ENCODE measurements at places on chromosomes 11 and 22.

- DNase-seq: no peak
Observed at GRCh38 chr11:79396674-79397073, 44.2 kb downstream of the TENM4 start.

DNA sequence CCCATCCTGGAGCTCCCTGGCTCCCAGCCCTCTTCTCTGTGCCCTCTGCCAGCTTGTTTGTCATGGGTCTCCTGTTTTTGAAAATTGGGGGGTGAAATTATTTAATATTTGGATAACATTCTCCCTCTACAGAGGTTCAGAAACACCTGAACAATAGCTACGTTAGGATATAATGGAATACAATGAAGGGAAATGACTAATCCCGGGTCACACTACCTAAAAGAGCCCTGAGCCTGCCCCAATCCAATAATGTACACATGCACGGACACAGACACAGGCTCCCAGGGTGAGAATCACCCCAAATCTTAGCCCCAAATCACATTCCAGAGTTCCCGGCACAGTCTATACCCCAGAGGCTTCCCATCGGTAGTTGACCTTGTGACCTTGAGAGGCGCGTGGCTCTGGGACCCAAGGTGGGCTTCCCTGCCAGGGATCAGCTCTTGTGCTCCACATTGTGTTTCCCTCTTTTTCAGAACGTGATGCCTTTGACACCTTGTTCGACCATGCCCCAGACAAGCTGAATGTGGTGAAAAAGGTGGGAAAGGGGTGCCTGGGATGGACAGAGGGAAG, 135.5 kb downstream of the PARVA start:
- DNase-seq: no peak

- no peak for DNase-seq
Observed at GRCh38 chr22:35547987-35548721, 7.5 kb downstream of the RASD2 start.

DNA sequence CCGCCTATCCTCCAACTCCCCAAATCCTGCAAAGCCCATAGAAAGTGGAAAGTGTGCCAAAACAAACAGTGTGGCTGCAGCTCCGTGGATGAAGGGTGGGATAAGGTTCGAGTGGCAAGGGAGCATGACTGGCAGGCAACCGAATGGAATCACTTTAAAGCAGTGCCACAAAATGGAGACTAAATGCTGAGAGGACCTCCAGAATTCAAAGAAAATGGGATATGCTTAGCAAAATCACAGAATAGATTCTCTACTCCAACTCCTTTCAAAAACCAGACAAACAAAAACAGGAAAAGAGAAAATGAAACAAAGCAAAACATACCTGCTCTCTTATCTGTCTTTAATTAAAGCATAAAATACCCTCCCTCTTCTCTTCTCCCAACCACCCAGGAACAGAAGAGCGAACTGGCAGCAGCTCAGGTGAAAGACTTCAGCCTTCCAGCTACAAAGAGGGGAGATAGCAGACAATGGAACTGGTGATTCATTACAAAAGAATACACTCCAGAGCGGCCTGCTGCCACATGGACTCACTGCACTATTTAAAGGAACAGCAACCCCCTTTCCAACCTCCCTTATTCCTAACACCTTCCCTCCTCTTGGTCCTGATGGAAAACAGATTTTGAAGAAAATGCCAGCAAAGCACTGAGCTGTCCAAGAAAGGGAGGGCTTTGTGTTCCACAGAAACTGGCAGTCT, 118.5 kb downstream of the APOL5 start:
- no peak for DNase-seq

DNA sequence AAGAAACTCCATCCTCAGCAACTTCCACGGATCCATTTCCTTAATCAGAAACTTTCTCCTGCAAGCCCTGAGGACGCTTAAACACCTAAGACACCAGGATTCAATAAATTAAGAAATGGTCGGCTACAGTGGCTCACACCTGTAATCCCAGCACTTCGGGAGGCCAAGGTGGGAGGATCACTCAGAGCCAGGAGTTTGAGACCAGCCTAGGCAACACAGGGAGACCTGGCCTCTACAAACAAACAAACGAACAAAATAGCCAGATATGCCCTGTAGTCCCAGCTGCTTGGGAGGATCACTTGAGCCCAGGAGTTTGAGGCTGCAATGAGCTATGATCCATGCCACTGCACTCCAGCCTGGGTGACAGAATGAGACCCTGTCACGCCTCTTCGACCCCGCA, 46.7 kb downstream of the RPUSD4 start:
- no peak for DNase-seq

DNA sequence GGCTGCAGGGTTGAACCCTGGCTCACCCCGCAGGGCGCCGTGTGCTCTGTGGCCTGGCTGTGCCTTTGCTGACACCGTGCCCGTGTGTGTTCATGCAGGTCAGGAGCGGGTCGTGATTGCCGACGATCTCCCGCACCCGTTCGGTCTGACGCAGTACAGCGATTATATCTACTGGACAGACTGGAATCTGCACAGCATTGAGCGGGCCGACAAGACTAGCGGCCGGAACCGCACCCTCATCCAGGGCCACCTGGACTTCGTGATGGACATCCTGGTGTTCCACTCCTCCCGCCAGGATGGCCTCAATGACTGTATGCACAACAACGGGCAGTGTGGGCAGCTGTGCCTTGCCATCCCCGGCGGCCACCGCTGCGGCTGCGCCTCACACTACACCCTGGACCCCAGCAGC, 47.0 kb upstream of the PPP6R3 start:
- DNase-seq: no peak

DNA sequence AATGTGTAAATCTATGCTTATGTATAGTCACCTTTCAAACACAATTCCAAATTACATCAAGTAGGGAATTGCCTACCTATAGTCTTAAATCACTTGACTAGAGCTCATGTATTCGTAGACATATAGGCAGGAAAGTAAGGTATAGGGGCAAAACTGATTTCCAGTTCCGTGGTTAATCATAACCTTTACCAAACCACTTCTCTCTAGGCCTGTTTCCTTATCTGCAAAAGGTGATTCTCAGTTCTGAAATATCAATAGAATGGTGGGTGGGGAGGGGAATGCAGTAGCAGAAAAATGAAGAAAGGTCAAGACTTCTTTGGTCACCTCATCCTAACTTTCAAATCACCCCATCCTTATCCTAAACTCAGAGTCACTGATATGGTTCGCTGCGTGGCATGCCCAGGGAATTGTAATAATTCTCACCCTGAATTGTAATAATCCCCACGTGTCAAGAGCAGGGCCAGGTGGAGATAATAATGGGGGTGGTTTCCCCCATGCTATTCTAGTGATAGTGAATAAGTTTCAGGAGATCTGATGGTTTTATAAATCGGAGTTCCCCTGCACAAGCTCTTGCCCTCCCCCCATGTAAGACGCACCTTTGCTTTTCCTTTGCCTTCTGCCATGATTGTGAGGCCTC, 1.9 kb upstream of the ANO5 start:
- no peak for DNase-seq

DNA sequence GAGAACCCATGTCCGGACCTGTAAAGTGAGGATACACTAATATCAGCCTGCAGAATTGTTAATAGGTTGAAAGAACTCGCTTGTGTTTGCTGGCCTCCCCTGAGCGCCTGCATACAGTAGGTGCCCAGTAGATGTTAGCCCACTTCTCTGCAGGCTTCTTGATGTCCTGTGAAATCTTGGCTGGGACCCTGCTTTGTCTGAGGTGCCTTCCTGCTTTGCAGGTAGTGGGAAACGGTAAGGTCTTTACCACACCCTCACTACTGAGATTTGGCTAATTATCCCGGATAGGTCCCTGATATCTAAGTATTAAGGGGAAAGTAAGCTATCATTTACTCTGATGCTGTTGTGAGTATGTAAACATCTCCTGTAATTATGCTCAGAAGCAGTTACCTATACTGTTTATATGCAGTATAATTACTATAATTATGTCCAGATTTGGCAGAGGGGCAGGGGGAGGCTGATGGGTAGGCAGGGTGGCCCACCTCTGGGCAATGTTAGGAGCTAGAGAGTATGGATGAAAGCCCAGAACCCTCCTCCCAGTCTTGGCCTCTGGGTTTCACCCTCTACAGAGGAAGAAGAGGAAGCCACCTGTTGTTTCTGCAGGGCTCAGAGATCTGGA, 1.2 kb upstream of the ARRB1 start:
- no peak for DNase-seq

- DNase-seq: no peak
Observed at GRCh38 chr11:60420015-60420414, 9.4 kb upstream of the MS4A5 start.

DNA sequence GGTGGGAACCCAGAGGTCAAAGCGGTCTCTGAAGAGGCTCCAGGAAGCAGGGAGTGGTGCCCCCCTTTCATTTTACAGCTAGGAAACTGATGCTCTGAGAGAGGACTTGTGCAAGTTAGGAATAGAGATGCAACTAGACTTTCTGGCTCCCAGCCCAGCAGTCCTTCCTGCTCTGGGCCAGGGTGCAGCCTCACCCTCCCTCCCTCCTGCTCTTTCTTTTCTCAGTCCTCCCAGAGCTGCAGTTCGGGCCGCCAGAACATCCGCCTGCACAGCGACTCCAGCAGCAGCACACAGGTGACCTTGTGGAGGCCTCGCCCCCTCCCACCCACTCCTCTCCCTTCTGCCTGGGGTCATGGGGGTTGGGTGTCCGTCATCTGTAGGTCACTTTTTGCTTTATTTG, 51.5 kb downstream of the LHFPL7 start:
- no peak for DNase-seq

GRCh38 chr22:48042621-48043395, 1280.4 kb downstream of the TBC1D22A start:
- no peak for DNase-seq

DNA sequence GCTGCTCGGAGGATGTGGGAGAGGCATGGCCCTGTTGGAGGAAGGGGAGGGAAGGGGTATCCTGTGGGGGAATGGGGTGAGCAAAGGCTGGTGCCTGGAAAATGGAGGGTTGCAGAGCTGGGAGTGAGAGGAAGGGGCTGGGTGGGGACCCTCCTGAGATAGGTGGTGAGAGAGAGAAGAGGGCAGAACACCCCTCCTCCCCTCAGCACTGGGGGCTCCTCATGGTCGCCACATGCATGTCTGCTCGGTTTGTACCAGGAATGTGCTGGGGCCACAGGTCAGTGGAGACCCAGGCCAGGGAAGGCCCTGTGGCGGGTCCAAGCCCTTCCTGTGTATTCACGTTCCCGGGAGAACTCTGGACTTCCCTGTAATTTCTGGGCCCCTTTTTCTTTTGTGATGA, 27.8 kb upstream of the ACR start:
- DNase-seq: no peak

GRCh38 chr22:40289991-40290459, 56.3 kb upstream of the ADSL start:
- peak; percentile 67 for DNase-seq

GRCh38 chr11:30312243-30312642, 10.7 kb upstream of the ARL14EP start:
- no peak for DNase-seq

GRCh38 chr11:396948-397548, 3.0 kb downstream of the PKP3 start:
- DNase-seq: no peak

GRCh38 chr22:37243402-37244113, 511 bp downstream of the RAC2 start:
- peak; percentile 7 for DNase-seq

- DNase-seq: no peak
Observed at GRCh38 chr11:49995565-49995964, 13.2 kb upstream of the OR4C12 start.

- DNase-seq: no peak
Observed at GRCh38 chr11:134086376-134086775, 17.5 kb downstream of the JAM3 start.

Measured in stimulated activated CD4-positive, alpha-beta T cell treated with anti-CD3 and anti-CD28 coated beads, Interleukin-4, amount 100 ng/mL, for 1 hour (primary cell).